ENCODE measurements at places on chromosomes 12 and 14.

DNA sequence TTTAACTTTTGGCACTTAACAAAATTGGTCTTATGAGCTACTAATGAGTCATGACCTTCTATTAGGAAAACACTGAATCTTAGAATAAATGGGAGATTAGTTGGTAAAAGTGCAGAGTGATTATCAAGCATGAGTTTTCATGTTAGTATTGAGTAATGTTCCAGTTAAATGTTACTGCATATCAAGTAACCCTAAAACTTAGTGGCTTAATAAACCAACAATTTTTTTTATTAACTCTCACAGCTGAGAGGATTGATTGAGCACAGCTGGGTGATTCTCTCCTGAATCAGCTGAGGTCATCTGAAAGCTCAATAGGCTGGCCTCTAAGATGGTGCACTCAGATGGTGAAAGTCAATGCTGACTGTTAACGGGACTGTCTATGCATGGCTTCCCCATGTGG is 248.6 kb downstream of the BCL11B start:
- no peak for DNase-seq

DNA sequence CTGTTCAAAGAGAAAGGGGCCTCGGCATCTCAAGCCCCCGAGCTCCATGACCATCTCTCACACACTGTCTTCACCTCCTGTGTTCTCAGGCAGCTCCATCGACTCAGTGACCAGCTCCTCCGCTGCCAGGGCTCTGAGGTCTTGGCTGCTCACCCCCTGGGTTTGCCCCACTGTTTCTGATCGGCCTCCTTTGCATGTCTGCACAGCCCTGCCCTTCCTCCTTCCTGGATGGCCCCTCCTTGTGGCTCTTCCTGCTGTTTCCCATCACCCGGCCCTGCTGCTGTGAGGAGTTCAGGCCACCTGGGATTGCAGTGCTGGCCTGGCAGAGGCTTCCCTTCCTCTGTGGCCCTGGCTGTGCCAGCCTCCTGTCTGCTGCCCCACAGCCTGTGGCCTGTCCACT is 38.1 kb upstream of the PIWIL1 start:
- DNase-seq: no peak

DNA sequence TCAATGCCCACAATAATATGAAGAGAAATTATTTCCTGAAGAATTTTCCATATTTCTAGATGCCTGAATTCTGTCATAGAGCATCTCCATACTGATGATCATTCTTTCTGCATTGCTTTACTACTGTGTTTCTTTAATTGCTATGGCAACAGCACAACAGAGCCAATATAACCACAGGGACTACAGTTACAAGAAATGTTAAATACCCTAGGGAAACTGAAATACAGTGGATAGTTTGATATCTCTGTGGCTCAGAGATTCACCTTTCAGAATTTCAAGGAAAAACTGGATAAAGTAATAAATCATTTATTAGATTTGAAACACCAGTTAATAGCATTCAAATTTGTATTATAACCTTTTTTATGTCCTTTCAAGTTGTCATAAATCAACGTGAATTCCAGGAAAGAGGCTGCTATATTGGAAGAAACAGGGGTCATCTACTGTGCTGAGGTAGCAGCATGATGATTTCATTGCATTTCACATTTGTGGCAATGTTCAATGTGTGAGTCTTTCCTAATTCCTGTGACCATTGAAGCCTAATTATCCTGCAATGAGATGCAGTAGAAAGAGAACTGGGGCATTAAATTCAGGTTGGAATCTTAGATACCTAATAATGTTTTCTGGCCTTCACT is 267.1 kb downstream of the LRFN5 start:
- no peak for DNase-seq

DNA sequence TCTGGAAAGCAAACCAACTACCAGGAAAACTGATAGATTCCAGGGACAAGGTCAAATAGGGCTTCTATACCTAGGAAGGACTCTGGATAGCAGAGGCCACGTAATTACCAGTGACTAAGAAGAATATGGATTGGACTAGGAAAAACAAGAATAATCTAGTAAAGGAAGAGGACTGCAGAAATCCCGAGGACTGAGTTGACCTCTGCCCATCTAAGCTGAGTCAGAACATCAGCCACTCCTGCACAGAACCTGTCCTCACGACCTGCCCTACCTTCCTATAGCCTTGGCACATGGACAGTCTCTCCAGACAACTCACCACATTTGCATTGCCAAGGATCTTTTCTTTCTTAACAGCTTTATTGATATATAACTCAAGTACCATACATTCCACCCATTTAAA is 2.3 kb downstream of the OR6J1 start:
- DNase-seq: no peak

GRCh38 chr14:95133282-95133681 is 24.0 kb downstream of the DICER1 start:
- no peak for DNase-seq

GRCh38 chr14:23057757-23058653 is 685 bp upstream of the CDH24 start:
- no peak for DNase-seq

- no peak for DNase-seq
These were observed 1.9 kb upstream of the KLHDC1 start for GRCh38 chr14:49691031-49691430.

GRCh38 chr14:69288011-69288771 is 28.2 kb downstream of the GALNT16 start:
- DNase-seq: no peak

DNA sequence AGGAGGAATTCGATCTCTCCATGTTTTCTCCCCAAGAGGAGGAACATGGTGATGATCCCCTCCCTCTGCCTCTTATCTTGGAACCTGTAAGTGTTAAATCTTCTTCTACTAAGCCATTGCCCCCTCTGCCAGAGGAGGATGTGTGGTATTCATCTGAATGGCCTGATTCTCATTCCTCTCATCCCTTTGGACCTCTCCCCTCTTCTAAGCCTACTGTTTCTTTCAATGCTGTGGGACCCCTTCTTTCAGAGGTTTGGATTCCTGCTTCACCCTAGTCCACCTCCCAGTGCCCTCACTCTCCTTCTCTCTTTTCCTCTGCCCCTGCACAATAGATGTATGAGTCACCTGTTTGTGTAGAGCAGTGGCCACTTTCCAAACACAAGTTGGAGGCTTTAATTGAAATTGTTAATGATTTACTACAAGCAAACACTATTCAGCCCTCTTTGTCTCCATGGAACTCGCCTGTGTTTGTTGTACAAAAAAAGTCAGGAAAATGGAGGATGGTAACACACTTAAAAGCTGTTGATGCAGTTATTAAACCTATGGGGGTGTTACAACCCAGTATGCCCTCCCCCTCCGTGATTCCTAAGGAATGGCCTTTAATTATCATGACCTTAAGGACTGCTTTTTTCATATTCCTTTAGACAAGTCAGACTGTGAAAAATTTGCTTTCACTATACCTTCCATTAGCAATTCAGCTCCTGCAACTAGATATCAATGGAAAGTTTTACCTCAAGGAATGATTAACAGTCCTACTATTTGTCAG is 192.1 kb upstream of the ALG10B start:
- DNase-seq: no peak

GRCh38 chr14:24179961-24180796 is 8.3 kb downstream of the REC8 start:
- DNase-seq: no peak

GRCh38 chr12:113391650-113392337 is 11.9 kb downstream of the SDS start:
- DNase-seq: no peak

- no peak for DNase-seq
These were observed 13.8 kb downstream of the KITLG start for GRCh38 chr12:88566430-88566829.

DNA sequence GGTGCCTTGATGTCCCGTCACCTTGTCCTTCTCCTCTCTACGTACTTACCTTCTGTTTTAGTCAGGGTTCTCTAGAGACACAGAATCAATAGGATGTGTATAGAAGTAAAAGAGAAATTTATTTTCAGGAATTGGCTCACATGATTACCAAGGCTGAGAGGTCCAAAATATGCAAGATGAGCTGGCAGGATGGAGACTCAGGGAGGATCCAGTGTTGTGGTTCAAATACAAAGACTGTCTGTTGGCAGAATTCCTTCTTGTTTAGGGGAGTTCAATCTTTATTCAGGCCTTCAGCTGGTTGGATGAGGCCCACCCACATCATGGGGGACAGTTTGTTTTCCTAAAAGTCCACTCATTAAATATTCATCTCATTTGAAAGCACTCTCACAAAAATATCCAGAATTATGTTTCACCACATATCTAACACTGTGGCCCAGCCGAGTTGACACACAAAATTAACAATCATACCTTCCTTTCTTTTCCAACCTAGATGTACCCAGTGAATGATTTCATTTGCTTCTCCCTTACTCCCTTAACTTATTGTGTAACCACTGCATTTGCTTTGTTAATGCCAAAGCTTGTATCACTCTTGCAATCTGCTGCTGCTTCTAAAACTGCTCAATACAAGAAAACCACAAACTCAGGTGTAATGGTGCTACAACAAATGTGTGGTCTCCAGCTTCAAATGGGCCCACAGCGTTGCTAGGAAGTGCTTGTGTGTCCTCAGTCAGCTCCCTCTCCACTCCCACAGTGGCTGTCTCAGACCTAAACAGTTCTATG is 195.4 kb upstream of the ARHGAP5 start:
- no peak for DNase-seq

DNA sequence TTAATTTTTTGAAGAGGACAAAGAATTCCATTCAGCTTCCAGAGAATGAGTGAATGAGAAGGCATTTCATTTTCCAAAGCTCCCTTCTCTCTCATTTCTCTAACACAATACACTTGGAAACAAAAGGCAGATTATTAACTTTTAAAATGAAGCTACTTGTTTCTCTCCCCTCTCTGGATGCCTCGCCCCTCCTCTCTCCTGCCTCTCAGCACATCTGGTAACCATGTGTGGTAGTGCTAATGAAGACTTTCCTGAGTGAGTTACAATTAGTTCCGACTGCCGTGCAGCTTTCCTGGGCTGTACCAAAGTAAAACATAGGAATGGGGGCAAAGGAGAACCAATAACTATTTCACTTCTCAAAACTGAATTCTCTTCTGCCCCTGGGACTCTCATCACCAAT is 84.7 kb upstream of the SOX5 start:
- DNase-seq: no peak

GRCh38 chr12:128190614-128191013 is 76.4 kb upstream of the TMEM132C start:
- no peak for DNase-seq

DNA sequence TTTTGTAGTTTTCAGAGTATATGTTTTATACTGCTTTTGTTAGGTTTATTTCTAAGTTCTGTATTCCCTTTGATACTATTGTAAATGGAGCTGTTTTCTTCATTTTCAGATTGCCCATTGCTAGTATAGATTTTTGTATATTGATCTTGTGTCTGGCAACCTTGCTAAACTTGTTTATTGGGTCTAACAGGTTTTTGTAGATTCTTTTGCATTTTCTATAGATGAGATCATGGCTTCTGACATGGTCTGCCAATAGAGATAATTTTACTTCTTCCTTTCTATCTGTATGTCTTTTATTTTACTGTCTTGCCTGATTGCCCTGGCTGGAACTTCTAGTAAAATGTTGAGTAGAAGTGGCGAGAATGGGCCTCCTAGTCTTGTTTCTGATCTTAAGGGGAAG is 40.3 kb downstream of the ANKRD9 start:
- DNase-seq: no peak

DNA sequence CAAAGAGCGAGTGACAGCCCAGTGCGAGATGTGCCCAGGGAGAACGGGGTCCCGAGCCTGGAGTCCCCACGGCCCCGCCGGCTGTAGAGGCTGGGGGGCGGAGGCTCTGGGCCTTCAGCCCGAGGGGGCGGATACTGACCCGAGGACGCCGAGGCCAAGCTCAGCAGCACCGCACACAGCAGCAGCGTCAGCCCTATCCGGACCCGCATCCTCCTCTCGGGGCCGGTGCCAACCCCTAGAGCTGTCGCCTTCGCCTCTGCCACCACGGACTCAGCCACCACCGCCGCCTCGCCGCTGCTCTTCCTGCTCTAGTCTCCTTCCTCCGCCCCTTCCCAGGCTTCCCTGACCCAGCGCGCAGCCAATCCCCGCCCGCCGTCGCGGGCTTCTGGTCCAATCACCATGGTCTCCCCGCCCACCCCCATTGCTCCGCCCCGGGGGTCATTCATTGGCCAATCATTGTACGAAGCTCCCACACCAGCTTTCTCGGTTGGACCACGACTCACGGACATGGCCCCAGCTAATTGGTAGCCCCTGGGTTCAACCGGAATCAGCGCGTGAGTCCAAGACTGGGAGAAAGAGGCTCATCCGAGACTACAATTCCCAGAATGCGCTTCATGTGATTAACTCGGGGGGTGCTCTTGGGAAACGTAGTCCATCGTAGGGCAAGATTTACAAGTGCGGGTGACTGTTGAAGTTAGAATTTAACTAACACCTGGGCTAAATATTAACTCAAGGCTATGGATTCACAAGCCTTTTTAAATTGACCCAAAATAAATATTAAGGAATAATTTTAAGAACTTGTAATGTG is at the start of gene SEL1L:
SEL1L (minus strand) TSS at position 318 of the 808 bp plus-strand sequence; CDS start at position 209, 109 bp downstream.
- peak; percentile 97 for DNase-seq

GRCh38 chr12:99332936-99333591 is 314.5 kb upstream of the GARIN6 start:
- DNase-seq: no peak

- no peak for DNase-seq
These were observed 61.5 kb upstream of the PLEKHG7 start for GRCh38 chr12:92641291-92641690.

DNA sequence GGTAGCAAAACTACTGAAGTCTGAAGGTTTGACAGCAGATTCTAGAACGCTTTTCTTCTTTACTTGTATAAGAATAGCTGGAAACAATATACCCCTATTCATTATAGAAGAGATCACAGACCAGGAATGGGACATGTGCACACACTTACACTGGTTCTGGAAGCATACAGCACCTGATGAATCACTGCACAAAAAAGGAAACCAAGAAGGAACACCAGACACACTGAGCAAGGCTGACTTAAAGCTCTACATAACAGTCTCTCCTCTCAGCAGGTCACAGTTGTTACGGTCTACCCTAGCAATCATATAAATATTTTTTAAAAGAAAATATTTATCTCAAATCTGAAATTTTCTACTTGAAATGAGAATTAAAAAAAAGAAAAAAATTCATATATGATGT is 13.5 kb downstream of the ATP2B1 start:
- no peak for DNase-seq

DNA sequence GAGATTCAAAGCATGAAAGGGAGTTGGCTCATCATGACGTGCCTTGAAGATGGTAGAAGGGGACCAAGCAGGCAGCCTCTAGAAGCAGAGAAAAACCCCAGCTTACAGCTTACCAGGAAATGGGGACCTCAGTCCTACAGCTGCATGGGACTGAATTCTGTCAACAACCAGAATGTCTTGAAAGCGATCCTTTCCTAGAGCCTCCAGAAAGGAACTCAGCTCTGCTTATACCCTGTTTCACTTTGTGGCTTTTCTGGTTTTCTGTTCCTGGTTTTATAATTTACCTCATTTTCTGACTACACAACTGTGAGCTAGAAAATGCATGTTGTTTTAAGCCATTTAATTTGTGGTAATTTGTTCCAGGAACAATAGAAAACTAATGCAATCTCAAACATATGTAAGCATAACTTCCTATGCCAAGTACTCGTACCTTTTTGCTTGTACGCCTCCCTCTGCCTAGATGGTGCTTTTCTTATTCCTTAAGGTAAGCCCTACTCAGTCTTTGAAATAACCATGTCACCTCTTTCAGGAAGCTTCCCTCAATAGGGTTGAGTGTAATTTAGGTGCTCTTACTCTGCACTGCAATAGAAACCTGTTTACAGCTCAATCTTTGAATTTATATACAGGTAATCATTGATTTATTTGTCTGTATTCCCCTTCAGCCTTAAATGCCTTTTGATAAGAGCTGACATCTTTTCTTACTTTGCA is 348.8 kb downstream of the TMEM117 start:
- DNase-seq: no peak
